ENCODE measurements at places on chromosomes 5 and 9.

GRCh38 chr9:33157960-33158842, 8.9 kb downstream of the B4GALT1 start:
- no peak for DNase-seq

DNA sequence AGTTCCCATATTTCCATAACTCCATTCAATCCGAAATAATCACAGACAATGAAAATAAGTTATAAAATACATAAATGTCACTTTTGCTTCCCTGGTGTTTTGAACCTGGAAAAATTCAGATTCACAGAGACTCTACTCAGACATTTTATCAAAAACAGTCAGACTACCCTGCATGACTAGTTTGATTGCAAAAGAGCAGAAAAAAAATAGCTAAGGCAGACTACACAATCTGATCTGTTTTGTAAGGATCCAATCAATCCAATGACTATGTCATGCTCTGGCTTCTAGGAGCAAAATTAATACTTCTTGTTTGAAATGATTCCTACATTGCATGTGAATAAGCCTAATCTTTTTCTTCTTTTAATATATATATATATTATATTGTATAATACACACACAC, 1262.6 kb downstream of the EFNA5 start:
- DNase-seq = no peak

DNA sequence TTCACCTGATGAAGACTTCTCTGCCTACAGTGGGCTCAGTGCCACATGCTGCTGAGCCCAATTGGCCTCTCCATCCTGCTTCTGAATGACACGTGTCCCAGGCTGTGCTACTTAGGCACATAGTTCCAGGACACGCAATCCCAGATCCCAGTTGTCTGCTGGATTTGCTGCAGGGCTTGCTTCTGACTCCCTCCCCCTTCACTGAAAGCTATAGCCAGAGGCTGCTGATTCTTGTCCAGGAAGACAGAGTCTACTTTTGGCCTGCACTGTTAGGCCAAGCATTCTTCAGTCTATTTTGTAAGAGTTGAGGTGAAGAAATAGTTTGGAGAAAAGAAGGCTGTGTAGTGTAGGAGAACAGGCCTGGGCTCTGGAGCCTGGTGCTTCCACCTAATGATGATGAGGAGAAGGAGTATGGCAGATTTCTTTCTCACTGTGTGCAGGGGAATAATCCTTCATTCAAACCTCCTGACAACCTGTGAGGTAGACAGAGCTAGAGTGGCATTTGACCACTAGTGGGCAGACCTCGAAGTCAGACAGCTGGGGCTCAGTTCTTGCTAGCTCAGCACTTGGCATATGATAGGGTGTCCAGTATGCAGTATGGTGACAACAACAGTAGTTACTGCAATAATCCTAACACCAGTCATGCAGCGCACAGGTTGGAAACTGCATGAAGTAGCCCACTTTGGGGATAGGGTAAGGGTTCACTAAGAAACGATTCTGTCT, 19.5 kb upstream of the ASPN start:
- no peak for DNase-seq

DNA sequence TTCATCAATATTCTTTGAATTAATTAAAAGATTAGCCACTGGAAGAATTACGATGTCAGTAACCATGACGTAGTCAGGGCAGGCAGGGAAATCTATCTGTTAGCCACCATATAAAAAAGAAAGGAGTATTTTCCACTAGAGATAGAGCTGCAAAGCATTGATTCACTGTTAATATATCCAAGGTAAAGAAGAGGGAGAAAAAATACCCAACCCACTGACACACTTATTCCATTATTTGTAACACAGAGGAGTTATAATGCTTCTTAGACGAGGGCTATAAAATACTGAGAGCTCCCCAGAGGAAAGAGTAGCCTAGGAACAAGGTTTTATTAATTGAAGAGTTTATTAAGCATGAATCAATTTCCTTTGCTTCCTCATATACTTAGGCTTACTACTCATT, 382.2 kb upstream of the CDH6 start:
- no peak for DNase-seq

- DNase-seq = peak; percentile 68
Observed at GRCh38 chr9:35790385-35791296, 750 bp upstream of the NPR2 start.

DNA sequence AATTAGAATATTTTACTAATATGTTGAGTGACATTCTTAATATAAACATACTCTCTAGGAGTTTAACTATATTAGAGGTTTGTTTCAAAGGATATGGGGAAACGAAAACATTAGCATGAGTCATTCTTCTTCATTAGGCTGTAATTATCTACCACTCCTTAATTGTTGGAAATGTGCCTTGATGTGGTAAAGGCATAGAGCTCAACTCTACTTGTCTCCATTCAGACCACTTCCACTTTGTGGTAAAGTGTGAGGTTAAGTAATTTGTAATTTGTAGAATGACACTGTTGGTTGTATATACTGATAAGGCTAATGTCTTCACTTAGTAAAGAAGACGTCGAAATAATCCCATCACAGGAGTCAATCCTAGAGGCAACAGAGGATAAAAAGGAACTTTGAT, 58.1 kb downstream of the HAPLN1 start:
- DNase-seq = no peak

DNA sequence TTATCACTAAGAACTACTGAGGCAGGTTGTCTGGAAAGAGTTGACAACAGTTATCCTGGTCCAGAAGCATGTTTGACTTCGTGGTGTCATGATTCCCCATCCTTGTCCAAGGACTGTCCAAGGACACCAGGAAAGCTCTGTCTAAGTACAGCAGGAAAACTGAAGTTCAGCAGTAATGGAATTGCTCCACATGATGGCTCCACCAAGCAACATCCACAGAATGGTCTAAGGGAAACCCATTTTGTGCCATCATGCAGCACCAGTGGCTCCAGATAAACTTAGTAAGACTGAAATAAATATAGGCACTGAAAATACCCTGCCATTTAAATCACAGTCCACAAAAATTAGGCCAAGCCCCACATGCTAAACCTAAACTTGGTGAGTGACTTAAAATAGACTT, 192.8 kb downstream of the CDH18 start:
- no peak for DNase-seq

GRCh38 chr9:71814226-71814625, 45.9 kb upstream of the CEMIP2 start:
- DNase-seq = no peak

- DNase-seq = no peak
Observed at GRCh38 chr5:108036482-108036881, 345.4 kb downstream of the FBXL17 start.

GRCh38 chr9:121009650-121010049, 40.4 kb downstream of the C5 start:
- DNase-seq = no peak

DNA sequence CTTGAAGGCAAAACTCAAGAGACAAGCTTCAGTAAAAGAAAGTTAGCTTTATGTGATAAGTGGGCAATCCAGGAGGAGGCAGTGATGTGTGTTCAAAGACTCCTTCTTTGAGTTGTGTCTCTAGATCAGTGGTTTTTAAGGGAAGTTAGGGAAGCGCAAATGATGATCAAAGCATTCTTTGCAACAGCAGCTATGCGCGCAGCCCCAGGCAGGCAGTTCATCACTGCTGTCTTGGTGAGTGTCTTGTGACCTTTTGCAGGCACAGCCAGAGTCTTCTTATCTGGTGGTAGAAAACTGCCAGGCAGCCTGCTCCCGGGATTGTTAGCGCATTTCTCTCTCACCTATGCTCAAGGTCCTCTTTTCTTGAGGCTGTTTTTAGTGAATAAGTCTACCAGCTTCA, 40.3 kb upstream of the CLK4 start:
- DNase-seq = no peak

DNA sequence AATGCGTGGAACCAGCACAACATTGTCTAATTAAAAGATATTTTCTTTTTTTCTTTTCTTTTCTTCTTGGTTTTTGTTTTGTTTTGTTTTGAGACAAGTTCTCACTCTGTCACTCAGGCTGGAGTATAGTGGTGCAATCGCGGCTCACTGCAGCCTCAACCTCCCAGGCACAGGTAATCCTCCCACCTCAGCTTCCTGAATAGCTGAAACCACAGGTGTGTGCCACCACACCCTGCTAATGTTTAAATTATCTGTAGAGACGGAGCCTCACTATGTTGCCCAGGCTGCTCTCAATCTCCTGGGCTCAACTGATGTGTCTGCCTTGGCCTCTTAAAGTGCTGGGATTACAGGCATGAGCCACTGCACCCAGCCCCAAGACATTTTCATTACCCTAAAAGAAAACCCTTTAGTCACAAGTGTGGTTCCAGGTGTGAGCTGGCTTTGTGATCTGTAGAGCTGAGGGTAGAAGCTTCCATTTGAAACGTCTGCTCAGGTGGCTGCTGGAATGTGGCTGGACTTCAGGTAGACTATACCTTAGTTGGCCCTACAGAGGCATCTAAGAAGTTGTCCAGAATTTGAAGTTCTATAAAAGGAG, 19.1 kb upstream of the NEK6 start:
- DNase-seq = no peak

DNA sequence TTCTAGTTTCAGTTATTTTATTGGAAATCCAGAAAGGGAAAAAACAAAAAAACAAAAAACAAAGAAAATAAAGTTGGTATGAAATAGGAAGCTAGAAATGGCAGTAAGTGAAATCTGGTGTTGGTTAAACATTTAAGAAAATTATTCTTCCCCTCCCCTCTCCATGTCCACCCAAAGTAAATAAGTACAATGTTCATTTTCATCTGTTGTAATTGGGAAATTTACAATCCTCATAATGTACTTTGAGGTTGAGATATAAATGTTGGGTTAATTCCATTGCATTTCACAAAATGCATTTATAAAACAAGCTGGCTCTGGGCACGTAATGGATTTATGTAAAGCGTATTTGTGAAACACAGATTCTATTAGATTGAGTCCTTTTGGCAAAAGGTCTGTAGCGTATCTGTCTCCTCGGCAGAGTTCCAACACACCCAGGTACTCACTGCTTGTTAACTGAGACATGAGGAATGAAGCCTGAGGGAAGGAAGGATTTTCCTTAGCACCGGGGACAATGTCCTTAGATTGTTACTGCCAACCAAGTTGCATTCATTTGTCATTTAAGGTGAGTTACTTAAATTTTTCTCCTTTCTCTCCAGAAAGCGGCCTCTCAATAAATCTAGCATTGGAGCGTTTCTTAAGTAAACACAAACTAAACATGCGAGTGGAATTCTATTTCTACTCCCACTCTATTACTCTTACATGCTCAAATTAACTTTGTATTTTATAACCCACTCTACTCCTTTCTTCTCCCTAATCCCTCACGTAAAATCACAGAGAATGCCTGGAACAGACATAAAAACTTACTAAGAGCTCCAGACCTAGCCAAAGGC, 912.3 kb upstream of the WWC1 start:
- no peak for DNase-seq

GRCh38 chr9:131100445-131100844, 4.1 kb downstream of the AIF1L start:
- DNase-seq = no peak

- DNase-seq = no peak
Observed at GRCh38 chr5:132506094-132506692, 15.6 kb upstream of the IRF1 start.

DNA sequence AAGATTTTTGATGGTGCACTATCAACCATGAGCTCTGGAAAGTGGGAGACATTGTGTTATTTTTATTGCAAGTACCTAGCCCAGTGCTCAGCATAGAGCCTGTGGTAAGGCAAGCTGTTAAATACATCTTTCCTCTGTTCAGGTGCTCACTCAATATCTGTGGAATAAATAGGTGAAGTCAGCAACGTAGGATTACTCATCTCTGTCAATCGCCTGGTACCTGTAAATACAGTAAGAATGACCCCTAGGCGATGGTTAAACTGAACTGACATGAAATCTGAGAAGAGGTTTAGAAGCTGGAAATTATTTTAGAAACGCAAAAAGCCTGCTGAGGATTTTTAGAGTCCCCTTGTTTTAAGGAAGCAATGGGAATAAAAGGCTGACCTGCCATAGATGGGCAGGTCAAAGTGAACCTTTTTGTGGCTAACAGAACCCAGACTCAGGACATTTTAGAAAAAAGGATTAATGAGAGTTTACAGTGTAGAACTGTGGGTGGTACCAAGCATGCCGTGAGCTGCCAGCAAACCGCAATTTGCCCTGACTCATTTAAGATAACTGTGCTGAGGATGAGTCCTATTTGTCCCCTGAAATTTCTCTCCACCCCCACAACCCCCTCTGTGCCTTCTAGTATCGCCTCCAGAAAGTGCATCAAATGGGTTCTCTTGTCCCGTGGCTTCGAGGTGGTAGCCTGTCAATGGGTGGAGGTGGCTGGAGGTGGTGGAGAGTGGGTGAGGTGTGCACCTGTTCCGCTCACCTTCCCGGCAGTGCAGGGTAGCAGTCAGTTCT, 375.1 kb downstream of the MED10 start:
- DNase-seq = no peak

DNA sequence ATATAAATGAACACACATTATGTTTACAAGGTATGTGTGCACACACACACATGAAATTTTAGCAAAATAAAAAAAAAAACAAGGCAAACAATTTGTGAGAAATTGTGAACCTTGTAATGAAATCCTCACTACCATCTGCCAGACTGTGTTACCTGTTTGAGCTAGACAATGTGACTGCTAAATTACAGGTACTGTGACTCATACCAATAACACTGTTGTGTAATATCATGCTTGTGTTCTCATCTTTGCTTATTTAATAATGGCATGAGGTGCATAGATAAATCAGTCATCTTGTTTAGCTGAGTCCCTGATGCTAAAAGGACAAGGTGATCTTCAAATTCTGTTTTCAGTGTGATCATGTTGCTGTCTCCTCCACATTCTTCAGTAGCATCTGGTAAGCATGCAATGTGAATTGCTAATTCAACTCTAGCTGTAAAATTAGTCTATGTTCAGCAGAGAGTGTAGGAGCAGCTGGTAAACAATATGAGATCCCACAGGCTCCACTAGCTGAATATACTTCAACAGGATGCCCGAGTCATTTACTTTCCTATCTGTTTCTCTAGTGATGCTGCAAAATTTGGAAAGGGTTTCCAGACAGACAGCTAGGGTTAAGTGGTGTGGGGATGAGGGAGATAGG, 966.3 kb upstream of the C9orf72 start:
- DNase-seq = no peak

DNA sequence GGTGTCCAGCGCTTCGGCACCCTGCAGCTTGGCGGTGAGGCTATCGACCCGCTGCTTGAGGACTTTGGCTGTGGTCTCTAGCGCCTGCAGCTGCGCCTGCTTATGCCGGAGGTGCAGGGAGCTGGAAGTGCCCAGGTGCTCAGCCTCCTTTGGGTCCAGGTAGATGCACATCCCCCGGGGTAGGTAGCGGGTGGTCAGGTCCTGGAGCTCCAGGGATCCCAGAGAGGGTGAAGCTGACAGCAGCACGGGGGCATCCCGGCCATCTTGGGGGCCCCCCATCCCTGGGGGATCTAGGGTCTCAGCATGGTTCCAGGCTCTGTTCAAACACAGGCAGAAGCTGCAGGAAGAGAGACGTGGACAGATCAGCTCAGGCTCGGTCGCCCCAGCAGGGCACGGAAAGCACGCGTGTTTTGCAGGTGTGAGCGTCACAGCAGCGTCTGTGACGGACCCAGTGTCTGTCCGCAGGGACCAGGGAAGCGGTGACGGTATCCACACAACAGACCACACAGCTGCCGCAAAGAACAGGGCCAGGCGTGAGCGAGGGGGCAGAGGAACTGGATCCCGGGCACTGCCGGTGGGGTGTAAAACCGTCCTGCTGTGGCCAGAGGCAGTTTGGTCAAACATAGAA, 17.4 kb downstream of the CCDC187 start:
- no peak for DNase-seq
